ENCODE measurements at places on chromosomes 2 and 18.
A peak's percentile ranks its signal among the peaks of the same experiment; 100 is the strongest.

DNA sequence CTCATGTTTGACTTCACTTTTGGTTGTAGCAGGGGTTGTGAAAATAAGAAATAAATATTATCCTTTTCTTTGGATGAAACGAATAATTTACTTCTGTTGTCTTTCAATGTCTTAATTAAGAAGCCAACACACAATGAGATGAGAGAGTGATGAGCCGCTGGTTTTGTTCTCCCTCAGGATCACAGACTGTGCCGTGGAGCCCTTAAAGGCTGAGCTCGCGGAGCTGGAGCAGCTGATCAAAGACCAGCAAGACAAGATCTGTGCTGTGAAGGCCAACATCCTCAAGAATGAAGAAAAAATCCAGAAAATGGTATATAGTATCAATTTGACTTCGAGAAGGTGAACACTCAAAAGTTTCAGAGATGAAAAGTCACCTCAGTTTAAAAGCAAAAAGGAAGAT lies 28.1 kb upstream of the ASB1 start:
- no peak for DNase-seq

- DNase-seq: no peak
These were observed 90.4 kb downstream of the SPTBN1 start for GRCh38 chr2:54546518-54546917.

- DNase-seq: no peak
These were observed 6.0 kb upstream of the ROCK1 start for GRCh38 chr18:21117409-21118131.

DNA sequence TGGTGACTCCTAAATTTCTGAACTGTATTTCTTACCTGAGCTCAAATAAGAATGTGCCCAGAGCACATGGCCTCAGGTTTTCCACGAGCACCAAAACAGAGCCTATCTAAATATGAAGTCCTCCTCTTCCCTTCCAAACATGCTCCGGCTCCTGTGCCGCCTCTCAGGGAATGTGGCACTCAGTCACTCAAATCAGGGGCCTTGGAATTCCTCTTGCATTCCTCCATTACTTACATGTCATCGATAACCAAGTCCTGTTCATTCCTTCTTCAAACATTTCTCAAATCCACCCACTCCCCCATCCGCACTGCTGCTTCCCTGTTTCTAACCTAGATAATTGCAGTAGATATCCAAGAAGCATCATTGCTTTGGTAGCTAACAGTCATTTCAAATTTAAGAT lies 151.4 kb downstream of the CHST9 start:
- no peak for DNase-seq

DNA sequence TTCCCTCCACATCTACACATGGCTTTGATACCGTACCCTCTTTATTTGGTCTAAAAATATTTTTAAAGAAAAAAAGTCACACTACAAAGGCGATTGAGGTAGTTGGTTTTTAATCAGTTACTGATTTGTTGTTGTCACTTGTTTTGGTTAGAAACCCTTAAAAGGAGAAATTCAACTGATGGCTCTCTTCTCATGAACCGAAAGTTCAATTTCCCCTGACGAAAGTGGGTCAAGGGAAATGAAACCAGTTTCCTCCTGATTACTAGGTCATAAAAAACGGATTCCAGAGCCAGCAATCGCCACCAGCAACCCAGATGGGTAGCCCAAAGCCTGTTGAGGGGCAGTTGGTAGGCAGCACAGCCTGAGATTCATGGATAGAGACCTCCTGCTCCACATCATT lies 63.2 kb downstream of the DLGAP1 start:
- DNase-seq: no peak

DNA sequence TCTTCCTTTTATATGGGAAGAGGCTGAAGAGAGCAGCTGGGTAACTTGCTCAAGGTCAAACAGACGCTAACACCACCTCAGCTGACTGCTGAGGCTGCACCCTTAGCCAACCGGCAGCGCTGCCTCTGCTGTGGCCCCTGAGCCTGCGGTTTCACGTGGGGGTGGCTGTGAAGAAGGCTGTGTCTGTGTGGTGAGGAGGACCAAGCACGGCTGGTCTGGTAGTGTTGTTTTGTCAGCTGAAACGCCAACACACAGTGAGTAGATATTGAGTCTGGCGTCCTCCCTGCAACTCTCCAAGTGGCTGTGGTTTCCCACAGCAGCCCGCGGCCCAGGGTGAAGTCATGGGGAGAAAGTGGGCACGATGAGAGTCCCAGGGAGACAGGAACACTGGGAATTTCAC lies 69.6 kb downstream of the THNSL2 start:
- no peak for DNase-seq

DNA sequence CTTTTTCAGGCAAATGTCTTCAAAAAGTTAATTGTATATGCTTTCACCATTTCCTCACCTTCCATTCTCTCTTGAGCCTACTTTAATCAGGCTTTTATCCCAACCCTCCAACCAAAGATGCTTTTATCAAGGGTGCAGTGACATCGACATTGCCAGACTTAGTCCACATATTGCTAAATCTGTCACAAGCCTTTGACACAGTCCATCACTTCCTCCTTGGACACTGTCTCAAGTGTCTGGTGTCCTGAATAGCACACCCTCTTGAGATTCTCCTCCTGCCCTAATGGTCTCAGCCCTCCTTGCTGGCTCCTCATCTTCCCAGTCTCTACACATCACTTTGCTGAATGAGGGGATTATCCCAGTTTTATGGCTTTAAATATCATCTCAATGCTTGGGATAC lies 147.5 kb upstream of the SLC39A10 start:
- no peak for DNase-seq

DNA sequence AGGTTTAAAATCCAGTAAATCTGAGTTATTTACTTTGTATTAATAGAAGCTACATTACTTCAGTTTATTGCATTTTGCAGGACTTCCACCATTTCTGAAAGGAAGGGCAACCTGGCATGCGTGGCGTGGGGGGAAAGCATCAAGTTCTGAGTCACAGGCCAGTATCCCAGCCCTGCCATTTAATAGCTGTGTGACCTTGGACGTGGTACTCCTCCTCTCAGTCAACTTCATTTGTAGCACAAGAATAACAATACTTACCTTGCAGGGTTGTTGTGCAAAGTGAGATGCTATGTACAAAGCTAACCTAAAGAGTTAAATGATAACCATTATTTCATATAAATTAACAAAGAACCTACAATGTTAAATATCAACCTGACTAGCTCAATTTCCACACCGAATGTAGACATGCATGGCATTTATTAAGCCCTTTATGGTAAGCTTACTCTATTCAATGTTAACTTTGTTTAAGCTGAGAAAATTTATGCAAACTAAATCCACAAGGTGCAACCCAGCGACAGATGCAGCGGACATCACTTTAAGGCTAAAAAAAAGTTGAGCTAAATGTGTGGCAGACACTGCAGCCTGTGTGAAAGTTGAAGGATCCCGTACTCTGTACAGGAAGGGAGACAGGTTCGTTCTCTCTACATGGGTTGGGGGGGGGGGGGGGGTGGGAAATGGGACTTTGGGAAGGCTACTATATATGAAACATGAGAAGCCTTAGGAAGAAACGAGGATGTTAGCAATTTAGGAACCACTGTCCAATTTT lies 17.2 kb upstream of the STPG4 start:
- DNase-seq: no peak

GRCh38 chr2:231601356-231602229 lies 8.9 kb downstream of the TEX44 start:
- DNase-seq: peak; percentile 90

GRCh38 chr18:61917818-61918217 lies 25.0 kb upstream of the RNF152 start:
- no peak for DNase-seq

GRCh38 chr2:54382601-54383000 lies 73.5 kb upstream of the SPTBN1 start:
- DNase-seq: no peak

All from activated CD4-positive, alpha-beta T cell treated with anti-CD3 and anti-CD28 coated beads for 48 hours (primary cell).